Stimulated activated CD8-positive, alpha-beta memory T cell treated with anti-CD3 and anti-CD28 coated beads, Interleukin-12 subunit alpha, Interleukin-12 subunit beta, amount 100 ng/mL, for 1 hour (primary cell): ENCODE measurements at places on chromosomes 16 and 17.

DNA sequence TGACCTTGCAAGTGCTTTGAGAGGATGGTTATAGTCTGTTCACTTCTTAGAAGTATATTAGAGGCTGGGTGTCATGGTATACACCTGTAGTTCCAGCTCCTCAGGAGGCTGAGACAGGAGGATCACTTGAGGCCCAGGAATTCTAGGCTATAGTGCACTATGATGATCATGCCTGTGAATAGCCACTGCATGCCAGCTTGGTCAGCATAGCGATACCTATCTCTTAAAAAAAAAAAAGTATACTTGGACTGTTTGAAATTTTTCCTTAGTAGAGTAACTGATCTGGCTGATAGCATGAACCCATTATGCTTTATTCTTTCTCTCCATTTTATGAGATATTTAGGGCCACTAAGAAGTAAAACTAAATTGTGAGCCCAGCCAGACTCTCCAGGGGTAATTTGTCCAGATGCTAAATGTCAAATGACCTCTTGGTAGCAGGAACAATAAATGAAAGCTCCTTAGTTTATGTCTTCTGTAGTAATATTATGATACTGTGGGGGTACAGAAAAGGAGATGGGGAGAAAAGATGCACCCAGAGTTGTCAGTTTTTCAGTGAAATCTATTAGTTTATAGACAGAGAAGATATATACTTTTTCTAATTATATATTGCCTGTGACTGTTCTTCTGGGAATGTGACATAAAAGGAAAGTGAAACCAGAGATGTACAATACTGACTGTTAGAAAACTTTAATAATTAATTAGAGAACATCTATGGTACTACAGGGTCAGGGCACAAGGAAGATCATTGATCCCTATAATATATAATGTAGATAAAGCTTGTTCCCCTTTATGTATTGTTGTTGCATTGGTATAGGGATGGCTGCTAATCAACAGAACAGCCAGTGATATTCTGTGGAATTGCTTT lies 335.3 kb upstream of the TBX2 start:
- DNase-seq: no peak

DNA sequence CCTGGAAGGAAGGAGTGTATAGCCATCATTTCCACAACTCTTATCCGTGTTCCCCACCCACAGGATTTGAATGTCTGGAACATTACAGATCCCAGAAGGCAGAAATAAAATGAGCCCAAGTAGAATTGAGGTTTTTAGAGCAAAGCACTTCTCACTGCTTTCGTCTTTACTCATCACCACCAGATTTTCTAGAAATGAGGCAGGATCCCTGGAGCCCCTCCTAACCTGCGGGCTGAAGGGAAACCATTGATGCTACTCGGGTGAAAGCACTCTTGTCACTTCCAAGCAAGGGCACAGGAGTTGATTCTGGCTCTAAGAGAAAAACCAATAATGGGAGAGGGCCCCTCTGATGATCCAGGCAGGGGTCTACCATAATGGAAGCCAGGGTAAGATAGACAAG lies 2.8 kb upstream of the ALDOC start:
- no peak for DNase-seq

DNA sequence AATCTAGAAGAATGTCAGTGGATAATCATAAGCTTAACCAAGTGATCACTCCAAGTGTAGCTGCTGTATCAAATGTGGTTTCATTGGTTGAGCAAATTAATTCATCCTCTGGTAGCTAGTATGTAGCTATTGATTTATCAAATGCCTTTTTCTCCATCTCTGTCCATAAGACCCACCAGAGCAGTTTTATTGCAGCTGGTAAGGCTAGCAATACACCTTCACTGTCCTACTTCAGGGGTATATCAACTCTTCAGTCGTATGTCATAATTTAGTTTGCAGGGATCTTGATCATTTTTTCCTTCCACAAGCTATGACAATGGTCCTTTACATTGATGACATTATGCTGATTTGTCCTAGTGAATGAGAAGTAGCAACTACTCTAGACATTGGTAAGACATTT lies 158.8 kb downstream of the PRKCB start:
- DNase-seq: no peak

GRCh38 chr17:29096094-29096493 lies 53.2 kb downstream of the PIPOX start:
- DNase-seq: no peak

- no peak for DNase-seq
Observed at GRCh38 chr17:34645594-34645993, 66.2 kb downstream of the TMEM132E start.

GRCh38 chr17:43517161-43517560 lies 29.0 kb downstream of the ETV4 start:
- DNase-seq: no peak

- DNase-seq: no peak
Observed at GRCh38 chr16:1786242-1787055, 3.7 kb downstream of the NUBP2 start.

DNA sequence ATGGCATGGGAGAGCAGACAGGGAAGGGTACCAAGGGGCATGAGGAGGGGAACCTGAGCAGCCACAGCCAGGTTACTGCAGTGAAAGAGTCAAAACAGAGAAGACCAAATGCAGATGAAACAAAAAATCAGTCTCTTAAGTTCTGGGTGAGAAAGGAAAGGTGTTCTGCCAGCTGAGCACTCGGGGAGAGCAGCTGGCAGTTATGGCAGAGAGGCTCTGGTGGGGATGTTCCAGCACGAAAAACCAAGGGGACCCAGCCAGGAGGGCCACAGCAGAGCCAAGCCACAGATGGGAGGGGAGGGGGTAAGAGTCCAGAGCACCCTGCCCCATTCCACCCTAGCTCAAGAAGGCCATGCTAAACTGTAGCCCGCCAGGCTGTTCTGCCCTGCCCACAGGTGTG lies 31.7 kb downstream of the STH start:
- no peak for DNase-seq

DNA sequence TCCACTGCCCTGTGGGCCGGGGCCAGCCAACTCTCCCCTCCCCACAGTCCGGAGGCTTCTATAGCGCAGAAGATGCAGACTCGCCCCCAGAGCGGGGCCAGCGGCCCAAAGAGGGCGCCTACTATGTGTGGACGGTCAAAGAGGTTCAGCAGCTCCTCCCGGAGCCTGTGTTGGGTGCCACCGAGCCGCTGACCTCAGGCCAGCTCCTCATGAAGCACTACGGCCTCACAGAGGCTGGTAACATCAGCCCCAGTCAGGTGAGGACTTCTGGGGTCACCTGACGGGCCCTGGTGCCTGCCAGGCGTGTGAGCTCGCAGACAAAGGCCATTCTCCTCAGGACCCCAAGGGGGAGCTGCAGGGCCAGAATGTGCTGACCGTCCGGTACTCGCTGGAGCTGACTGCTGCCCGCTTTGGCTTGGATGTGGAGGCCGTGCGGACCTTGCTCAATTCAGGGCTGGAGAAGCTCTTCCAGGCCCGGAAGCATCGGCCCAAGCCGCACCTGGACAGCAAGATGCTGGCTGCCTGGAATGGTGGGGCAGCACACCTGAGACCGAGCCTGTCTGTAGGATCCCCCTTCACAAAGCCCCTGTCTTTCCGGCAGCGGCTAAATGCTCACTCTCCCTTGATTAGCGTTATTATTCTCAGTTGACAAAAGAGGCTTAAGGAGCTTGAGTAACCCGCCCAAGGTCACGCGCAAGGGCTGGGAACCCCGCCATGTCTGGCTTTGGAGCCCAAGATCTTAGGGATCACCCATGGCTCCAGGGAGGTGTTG lies 3.9 kb downstream of the SPATA20 start:
- no peak for DNase-seq

DNA sequence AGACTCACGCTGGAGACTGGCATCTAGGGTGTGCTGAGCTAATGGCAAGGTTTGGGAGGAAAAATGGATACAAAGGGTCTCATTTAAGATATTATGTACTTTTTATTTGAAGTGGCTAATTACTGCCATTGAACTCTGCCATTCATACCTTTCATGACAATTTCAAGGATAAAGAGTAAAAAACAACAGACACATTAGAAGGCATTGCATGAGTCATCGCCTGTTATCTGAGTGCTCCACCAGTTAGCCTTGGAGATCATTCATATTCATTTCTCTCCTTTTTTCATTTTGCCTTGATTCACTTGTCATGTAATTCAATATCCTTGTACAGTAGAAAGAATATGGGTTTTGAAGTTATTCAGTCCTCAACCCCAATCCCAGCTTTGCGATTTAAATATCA lies 109.5 kb downstream of the CDH8 start:
- DNase-seq: no peak

- DNase-seq: no peak
Observed at GRCh38 chr16:87210894-87211293, 106.3 kb downstream of the C16orf95 start.

DNA sequence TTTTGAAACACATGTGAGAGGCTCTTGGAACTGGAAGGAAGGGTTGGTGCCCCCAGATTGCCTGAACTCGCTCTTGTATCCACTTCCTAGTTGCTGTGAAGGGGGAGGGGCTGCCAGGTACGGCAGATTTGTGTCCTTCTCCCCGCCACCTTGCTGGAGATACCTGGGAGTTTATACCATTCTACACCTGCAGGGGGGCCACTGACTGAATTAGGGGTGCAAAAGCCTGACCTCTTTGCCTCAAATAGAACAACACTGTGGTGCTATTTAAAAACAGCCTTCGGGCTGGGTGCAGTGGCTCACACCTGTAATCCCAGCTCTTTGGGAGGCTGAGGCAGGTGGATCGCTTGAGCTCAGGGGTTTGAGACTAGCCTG lies 35.1 kb upstream of the IL34 start:
- no peak for DNase-seq

GRCh38 chr17:37576281-37576680 lies 32.9 kb downstream of the SYNRG start:
- DNase-seq: no peak

DNA sequence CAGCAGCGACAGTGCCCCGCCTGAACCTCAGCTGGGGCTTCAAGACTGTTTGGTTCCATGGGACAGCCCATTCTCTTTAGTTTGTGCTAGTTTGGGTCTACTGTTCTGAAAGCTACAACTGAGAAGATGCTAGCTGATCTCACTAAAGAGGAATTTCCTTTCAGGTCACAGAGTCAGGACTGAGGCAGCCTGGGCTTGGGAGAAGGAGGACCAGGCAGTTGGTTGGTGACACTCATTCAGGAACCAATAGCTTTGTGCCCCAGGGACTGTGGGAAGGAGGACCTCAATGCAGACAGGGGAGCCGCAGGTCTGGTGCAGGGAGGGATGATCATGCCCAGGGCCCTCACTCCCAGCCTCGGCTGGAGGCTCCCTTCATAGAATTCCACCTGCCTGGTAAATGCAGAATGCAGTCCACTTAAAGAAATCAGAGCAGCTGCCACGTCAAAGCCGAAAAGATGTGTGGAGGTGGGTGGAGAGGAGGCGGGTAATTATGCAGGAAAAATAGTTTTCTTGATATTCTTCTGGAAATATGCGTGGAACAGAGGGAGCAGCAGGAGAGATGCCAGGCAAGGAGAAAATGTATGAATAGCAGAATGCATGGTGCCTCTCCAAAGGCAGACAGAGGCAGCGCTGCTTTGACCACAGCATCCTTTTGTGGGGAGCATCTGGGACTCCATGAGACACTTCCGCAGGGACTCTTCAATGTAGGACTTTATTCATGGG lies 32.6 kb upstream of the ZFP90 start:
- no peak for DNase-seq

GRCh38 chr16:86012221-86012620 lies 113.3 kb downstream of the IRF8 start:
- DNase-seq: no peak

DNA sequence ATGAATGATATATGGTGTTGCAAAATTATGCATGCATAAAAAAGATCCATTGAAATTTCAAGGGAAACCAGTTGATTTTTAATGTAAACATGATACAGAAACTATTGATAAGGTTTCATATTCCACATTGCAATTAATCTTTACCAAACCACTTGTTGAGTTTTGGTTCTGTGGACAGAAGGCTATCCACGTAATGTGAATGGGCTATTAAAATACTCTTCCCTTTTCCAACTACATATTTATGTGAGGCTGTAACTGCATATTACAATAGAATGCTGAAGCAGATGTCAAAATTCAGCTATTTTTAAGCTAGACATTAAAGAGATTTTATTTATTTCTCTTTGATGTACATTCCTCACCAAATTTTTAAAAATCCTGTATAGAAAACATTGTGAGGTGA lies 33.7 kb upstream of the VPS4A start:
- no peak for DNase-seq

DNA sequence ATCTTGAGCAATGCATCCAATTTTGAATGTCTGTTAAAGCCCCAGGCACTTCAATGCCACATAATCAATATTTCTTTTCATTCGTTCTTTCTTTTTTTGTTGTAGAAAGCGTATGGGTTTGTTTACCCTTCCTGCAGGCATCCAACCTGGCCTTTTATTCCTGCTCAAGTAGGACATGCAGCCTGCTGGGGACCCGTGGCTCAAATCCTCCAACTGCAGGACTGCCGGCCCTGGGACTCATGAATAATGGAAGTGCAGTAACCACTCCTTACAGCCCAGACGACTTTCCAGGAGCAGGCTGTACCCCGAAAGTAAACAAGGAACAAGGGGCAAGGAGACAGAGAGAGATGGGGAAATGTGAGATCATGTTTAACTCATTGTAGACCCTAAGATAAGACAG lies 126.4 kb downstream of the SALL1 start:
- no peak for DNase-seq

GRCh38 chr17:77145224-77145611 lies 4.4 kb downstream of the SEC14L1 start:
- DNase-seq: no peak

DNA sequence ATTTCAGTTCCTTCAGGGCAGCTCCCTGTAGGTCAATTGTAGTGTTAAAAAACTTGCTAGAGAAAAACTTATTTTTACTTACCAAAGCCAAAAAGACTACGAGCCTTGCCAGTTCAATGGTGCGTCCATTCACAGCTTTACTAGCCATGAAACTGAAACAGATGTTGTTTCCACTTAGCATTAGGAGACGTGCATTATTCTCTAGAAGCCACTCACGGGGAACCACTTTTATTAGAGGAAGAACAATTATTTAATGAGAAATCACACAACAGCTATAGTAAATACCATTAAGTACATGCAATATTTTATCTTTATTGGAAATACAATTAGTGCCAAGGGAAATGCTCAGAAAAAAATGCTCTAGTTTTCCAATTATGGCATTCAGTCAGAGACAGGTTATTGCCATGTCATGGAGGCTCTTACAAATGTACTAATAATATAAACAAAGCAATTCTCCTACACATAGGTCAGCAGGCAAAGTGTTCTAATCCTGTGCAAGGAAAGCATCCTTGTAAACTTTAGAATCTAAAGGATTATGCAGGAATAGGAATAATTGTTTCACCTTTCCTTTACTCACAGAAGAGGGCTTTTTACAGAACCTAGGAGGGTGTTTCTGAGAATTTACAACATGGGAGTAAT lies 17.4 kb downstream of the LASP1NB start:
- DNase-seq: no peak

- no peak for DNase-seq
Observed at GRCh38 chr17:82160075-82160474, 52.6 kb downstream of the CCDC57 start.

DNA sequence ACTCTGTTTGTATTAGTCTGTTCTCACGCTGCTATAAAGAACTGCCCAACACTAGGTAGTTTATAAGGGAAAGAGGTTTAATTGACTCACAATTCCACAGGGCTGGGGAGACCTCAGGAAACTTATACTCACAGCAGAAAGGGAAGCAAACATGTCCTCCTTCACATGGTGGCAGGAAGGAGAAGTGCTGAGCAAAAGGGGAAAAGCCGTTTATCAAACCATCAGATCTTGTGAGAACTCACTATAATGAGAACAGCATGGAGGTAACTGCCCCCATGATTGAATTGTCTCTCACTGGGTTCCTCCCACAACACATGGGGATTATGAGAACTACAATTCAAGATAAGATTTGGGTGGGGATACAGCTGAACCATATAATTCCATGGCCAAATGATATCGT lies 30.9 kb downstream of the ABCC1 start:
- no peak for DNase-seq
